Activated CD8-positive, alpha-beta memory T cell treated with anti-CD3 and anti-CD28 coated beads, Interleukin-2, amount 50 U/mL, for 4 hours (primary cell): ENCODE measurements at places on chromosomes 11 and 22.

DNA sequence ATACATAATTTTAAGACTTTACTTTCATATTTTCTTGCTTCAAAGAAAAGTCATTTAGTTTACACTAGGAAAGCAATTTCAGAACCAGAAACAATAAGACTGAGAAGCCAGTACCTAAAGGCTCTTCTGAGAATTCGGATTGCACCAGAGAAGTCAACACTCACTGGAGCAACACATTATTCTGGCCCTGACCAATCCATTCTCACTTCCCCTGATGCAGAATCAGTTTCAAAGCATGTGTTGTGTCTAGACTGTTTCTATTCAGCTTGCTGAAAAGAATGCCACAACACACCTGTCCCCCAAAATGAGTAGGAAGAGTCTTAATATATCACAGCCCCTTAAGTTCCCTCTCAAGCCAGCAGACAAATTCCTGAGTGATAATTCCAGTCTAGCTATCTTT, 1074.3 kb upstream of the TENM4 start:
- no peak for DNase-seq

- no peak for DNase-seq
Observed at GRCh38 chr22:47119181-47119580, 356.7 kb downstream of the TBC1D22A start.

GRCh38 chr22:45692549-45692948, 20.9 kb downstream of the ATXN10 start:
- no peak for DNase-seq

DNA sequence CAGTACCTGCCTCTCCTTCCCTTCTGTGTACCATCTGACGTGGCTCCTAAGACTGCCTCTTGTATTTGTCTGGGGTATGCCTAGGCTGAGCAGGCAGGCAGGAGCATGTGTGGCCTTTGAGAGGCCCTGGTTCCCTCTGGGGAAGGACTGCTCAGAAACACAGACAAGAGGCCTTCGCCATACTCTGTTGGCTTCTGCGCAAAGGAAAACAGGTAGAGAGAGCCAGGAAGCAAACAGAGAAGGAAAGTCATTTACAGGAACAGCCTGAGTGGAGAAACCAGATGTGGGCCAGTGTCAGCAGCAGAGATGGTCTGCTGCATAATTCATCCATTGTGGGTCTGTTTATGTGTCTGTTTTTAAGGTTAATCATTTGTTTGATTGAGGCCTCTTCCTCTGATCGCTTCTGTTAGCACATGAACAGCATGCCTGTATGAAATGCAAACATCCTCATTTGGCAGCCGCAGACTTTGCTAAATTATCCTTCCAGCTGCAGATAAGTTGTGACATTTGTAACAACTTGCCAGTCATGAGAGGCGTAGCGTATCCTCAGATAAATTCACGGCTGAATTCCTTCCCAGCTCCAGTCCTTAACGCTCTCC, 119.4 kb downstream of the GALNT18 start:
- DNase-seq = no peak

- no peak for DNase-seq
Observed at GRCh38 chr11:60927600-60927999, 3.3 kb downstream of the TMEM132A start.

DNA sequence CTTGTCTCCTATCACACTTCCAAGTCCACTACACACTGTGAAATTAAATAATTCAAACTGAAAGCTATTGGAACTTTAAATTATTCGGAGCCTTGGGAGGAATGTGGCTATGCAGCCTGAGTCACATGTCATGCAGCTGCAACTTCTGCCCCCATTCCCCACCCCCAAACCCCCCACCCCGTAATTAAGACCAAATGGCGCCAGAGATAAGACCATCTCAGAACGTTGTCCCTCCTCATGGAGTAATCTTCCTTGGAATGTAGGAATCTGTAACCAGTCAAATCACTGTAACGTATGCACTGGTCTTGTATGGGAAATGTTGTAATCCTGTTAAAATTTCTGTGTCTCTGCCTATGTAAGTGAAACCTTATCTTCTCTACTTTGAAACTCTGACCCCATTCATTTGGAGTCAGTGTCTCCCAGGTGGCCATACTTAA, 37.0 kb downstream of the GAB2 start:
- DNase-seq = no peak

DNA sequence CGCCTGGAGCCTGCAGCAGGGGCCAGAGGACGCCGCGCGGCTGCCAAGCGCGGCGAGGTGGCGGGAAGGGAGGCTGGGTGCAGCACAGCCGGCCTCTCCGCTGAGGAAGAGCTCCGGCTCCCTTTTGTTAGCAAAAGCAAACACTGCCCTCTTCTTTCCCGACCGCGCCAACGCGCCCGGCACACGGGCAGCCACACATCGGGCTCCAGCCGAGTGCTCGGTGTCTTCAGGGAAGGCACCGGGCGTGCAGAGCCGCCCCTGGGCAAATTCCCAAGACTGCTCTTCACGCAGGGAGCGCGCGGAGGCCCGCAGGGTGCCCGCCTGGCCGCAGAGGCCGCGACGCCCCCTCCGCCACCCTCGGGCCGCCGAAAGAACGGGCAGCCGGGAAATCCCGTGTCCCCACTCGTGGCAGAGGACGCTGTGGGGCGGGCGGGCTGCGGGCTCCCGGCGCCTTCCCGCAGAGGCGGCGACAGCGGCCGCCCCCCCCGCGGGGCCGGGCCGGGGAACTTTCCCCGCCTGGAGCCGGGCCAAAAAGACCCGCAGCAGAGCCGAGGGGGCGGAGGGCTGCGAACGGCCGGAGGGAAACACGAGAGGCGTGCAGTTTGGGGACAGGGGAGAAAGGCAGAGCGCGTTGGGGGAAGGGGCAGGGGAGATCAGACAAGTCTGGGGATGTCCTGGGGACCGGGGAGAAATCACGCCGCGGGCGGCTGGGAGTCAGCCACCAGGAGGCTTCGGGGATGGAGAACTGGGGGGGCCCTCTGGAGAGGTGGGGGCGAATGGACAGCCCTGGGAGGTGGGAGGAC, 931 bp downstream of the CADM1 start:
- DNase-seq = peak; percentile 15

DNA sequence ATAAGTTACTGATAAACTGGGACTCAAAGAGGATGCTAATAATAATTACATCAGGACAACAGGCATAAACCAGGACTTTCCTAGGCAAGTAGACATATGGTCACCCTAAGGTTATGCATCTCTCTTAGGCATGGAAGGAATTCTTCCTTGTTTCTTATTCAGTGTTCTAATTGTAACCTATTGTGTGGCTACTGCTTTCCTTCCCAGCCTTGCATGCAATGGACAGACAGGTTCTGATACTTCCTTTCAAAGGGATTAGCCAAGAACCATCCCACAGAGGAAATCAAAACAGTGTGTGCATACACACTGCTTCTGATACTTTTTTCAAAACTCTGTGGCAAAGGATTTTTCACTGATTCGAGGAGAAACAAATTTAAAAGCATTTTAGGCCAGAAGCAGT, 48.3 kb downstream of the RRAS2 start:
- no peak for DNase-seq

GRCh38 chr11:27837895-27838563, 137.8 kb upstream of the BDNF start:
- DNase-seq = no peak

DNA sequence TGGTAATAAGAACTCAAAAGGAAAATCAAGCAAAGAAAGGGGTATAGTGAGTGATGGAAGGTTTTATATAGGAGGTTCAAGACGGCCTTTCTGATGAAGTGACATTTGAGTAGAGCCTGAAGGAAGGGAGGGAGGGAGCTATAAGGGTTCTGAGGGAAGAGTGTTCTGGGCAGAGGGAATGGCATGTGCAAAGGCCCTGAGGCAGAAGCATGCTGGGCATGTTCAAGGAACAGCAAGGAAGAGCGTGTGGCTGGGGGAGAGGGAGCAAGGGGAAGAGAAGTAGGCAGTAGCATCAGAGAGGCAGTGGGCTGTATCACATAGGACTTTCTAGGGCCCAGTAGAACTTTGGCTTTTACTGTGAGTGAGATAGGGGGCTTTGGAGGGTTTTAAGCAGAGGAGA, 108.9 kb upstream of the NAV2 start:
- DNase-seq = no peak

DNA sequence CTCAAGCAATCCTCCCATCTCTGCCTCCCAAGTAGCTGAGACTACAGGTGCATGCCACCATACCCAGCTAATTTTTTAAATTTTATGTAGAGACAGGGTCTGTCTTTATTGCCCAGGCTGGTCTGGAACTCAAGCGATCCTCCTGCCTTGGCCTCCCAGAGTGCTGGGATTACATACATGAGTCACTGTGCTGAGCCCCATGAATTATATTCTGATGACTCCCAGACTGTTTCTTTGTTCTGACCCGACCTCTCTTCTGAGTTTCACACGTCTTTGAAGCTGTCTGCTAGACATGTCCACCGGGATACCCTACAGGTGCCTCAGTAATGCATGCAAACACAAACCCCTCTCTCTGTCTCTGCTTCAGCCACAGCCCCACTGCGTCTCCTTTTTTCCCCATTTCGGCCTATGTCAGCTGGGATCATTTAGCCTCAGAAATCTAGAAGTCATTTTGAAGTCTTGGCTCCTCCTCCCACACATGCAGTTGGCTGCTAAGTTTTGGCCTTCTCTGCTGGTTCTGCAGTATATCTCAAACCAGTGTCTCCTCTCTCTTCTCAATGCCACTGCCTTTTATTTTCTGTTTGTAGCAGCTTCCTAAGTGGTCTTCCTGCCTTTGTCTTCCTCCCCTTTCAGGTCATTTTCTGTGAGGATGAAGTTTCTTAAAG, 4.8 kb downstream of the VPS26B start:
- no peak for DNase-seq

DNA sequence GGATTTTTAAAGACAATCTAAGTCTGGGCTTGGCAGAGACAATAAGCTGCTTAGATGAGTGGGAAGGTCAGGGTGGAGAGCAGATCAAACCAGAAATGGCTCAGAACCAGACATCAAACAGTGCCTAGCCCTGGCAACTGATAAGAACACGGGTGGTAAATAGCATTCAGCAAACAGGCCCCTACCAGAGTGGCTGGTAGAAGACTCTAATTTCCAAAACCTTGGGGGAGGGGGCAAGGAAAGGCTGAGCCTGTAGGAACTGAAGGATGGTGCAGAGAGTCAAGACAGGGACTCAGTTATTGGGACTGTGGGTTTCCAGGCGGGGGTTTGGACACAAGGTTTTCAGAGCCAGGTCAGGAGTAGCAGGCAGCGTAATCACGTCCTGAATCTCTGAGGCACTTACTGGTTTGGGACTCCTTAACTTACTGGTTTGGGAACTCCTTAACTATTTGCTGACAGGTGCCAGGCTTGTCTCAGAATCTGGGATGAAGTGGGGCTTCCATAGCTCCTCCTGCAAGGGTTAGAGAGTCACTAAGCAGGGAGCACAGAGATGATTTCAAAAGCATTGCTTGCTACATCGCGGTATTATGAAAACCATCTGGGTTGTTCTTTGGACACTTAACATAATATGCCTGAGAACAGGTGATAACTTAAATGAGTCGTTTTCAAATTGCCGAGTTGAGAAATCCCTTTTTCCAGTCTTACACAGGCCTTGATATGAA, 5.7 kb upstream of the ABTB2 start:
- DNase-seq = no peak
